ENCODE measurements at places on chromosomes 3 and 15.

DNA sequence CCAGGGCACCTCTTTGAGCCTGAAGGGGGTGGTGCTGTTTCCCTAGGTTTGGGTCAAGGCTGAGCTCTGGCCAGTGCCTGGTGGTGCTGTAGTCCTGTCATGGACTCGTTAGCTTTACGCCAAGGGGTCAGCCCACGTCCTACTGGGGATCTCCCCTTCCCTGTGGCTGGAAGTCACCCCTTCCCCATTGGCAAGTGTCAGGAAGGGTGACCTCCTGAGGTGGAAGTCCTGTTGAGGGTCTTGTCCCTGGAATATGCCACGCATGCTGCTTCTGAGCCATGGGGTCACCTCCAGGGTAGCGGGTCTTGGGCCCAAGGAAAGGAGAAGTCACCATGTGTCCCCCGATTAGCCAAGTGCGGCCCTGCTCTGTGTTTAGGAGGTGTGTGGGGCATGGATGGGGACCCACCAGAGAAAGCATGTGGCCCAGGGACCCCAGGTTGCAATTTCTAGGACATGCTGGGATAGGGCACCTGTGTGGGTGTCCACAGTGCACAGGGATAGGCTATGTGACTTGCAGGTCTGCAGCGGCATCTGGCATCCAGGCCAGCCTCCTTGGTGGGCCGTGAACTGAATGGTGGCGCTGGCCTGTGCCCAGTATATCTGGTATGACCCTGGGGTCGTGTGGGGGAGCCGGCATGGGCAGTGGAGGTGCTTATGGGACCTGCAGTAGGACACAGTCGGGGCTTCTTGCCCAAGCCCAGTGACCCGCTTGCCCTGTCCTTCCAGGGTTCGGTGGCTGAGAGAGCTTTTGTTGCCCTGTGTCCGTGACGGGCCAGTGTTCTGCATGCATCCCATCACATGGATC, 226.7 kb downstream of the SNRPN start:
- no peak for DNase-seq

GRCh38 chr15:91065505-91065904, 34.6 kb upstream of the SV2B start:
- no peak for DNase-seq

DNA sequence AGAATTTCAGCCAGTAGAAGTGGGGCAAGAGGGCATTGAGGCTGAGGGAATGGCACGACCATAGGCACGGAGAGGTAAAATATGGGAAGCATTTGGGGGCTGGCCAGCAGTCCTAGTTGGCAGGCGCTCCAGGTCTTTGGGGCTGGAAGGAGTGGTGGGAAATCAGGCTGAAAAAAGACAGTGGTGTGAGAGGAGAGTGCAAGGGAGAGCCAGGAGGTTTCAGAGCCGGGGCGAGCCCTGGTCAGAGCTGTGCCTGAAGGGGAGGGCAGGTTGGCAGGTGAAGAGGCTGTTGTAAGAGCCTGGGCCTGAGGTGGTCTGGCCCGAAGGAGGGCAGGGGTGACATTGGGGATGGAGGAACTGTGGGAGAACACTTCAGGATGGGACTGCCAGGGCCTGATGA, 1.6 kb upstream of the IDH3A start:
- no peak for DNase-seq

DNA sequence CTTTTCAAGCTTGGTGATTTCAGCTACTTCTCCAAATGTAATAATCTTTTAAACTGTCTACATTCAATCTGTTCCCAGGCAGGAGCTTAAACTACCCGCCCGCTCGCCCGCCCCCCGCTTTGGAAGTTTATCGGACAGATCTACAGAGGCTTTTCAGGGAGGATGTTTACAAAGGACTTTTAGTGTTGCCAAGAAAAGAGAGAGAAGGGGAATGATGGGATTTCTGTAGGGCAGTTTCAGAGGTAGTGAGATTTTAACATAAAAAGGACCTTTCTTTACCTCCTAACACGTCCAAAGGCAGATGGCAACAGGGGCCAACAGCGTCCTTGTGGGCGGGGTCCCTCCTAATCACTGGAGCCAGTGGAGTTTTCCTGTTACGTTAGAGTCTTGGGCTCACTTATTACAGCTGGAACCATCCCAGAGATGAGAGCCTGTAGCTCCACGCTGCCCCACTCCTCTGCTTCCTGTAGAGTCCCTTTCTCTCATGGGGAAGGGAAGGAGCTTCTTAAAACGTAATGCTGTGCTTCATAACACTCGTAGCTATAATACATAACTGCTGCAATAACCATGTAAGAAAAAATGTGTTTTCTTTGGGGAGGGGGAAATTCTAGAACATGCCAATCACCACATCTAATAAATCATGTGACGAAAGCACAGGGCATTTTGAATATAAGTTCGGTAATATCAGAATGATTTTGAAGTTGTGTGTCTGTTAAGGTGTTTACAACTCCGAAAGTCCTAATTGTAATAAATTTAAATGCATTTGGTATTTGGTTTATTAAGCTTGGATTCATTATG, 30.9 kb downstream of the HES1 start:
- DNase-seq: no peak

GRCh38 chr3:140677764-140678163, at the start of gene TRIM42:
Gene TRIM42, plus strand, starts transcription at chr3:140678064. Its CDS starts 166 bp downstream, at chr3:140678230.
- no peak for DNase-seq

DNA sequence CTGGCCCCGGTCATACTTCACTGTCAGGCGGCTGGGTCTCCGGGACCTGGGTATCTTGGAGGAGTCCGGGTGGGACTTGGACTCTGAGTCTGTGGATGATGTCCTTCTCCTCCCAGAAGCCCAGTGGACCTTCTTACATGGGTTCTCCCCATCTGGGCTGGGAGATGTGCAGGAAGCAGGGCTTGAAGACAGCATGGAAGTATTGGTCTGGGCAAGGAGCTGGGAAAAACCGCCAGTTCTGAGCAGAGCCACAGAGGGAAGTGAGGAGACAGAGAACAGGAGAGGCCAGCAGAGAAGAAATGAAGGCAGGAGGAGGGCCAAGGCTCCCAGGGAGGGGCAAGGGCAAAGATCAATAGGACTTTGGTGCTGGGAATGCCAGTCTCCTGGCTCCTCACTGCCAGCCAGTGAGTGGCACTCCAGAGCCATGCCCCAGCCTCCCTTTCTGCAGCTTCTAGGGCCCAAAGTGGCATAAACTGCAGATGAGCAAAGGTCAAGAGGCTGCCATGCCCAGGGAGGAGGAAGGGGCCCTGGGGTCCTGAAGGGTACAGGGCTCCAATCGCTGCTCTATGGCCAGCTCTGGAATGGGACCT, at the start of gene PPP1R14D:
Gene PPP1R14D (minus strand): TSS at position 262 of the 590 bp plus-strand sequence. CDS start 67 bp downstream, at position 195.
- DNase-seq: no peak

DNA sequence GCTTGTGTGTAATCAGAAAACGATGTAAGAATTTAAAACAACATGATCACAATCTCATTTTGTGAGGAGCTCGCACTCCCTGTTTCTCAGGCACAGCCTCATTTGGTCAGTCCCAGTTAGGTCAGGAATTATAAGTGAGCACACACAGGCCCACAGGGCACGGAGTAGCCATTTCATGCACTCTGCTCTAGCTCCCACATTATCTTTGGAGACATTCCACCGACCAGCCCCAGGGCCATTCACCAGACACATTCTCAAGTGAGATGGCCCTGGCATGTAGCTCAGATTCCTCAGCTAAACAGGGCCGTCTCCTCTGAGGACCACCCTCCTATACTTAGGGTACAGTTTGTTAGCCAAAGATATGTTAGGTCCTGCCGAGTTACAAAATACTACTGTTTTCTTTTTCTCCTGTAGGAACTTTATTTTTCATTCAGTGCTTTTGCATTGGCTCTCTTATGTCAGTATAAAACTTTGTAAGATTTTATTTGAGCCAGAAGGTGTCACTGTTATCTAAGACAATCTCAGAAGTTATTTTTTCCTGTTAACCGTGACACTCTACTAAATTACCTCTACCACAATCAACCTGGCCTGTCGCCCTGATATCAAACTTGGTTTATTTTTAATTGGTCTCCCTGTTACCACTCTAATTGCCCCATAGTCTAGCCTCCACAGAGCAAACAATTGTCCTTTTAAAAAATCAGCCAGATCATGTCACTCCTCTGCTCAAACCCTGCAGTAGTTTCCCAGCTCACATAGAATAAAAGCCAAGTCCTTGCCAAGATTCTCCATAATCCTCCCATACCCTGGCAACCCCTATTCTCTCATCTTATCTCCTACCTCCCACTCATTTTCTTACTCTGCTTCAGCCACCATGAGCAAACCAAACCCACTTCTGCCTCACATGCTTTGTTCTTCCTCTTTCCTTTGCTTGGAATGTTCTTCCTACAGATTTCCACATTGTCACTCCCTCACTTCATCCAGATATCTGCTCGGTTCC, 105.7 kb downstream of the PPP2R3A start:
- DNase-seq: peak; percentile 60
